ENCODE measurements at places on chromosomes 3 and 15.

- DNase-seq = no peak
Measured at GRCh38 chr3:94293793-94294195, 230.9 kb downstream of the NSUN3 start.

- DNase-seq = no peak
Measured at GRCh38 chr15:101135532-101136166, 116.2 kb downstream of the CHSY1 start.

DNA sequence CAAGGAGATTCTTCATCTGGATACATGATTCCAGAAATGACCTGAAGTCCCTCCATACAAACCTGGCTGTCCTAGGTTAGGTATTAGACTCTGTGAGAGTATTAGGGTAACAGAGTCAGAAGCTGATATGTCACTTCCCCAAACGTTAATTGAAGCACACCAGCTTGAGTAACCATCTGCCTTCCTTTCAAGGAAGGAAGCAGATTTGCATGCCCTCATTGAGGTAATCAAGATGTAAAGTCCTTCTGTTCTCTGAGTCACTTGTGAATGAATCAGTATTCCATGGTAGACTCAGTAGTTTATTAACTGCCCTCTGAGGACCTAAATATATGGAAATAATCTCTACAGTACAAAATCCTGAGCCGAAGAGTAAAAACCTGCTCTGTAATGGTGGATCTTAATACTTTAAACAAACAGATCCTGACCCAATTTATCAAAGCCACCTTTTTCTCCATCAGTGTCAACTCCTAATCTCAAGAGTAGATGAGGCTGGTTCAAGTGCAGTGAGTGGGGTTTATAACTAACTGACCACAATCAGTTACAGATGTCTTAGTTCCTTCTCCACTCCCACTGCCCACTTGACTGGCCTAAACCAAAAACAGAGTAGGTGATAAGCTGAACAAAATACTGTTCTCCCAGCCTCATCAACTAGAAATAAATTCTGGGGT, 246.2 kb upstream of the CHRM5 start:
- DNase-seq = no peak

DNA sequence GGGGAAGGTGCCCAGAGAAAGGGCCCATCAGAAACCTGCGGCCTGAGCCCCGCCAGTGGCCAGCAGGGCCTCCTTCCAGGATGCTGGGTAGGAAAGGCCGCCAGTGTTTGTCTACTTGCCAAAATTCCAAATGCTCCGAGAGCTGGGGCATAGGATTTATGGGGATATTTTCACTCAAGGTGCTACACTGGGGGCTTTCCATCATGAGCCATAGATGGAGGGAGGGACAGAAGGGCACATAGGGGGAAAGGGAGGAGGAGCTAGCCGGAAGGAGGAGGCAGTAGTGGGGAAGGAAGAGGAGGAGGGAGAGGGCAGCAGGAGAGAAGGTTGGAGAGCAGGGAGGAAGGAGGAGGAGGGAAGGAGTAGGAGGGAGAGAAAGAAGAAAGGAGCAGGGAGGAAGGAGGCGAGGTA, 494.7 kb upstream of the PROK2 start:
- DNase-seq = no peak

GRCh38 chr15:65571971-65572370, 39.0 kb downstream of the INTS14 start:
- DNase-seq = no peak

GRCh38 chr3:25673738-25674298, 9.1 kb upstream of the TOP2B start:
- no peak for DNase-seq

DNA sequence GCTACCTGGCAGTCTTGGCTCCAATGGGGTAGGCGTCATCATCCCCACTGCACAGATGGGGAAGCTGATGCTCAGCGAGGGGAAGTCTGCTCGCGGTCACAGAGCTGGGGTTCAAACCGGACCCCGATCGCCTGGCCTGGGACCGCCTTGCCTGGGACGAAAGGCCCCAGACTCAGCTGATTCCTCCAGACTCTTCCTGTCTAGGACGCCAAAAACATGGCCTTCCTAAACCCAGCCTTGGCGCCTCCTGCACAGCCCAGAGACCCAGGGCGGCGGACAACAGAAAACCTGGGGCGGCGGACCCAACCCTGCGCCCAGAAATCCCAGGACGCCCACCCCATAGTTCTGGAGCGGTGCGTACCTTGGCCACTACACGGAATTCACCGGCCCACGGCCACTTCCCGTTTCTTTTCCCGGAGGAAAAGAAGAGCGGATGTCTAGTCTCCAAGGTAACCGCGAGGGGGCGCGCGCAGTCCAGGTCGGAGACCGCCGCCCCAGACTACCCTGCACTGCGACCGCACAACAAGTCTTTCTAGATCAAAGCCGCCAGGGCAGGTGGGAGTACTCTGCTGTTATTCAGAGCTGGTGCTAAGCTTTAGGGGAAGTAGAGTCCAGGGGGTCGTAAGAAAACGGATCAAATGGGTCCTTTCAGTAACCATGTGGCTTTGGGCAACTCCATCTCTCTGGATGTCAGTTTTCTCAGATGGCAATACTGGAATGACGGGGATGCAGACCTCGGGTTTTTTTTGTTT, 4.9 kb upstream of the IL17RD start:
- peak; percentile 53 for DNase-seq

DNA sequence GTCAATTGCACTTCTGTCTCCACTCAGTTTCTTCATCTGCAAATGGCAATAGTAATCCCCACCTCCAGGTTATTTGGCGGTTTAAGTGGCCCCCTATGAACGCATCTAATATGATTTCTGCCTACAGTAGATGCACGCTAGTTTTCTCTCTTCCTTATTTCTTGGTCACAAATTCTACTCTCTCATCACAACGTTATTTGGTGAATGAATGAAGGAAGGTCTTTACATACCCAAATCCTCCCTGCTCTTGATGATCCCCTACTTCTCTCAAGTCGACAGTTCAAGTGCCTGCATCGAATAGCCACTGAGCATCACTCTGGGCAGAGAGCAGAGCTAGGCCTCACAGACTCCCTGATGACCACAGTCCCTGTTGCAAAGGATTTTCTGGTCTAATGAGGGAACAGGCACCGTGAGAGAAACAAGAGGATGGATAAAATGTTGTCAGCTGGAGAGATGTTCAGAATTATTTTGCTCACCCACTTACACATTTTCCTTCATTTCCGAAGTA, 181.2 kb upstream of the SMAD3 start:
- no peak for DNase-seq

DNA sequence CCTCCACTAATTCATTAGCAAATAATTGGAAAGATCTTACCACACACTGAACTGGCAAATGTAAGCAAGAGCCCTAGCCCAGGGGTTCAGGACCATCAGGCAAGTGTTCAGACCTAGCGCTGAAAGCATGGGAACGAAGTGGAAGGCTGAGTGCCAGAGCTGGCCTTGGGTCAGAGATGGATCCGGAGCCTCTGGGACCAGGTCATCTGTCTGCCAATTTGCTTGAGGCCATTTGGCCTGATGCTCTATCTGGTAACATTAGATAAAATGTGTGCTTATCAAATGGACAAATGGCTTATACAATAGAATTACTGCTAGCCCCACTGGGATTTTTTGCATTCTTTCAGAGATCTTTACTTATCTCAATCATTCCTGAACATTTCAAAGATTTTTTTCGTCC, 1.4 kb upstream of the TMC3 start:
- no peak for DNase-seq

- DNase-seq = no peak
Measured at GRCh38 chr15:58331560-58331912, 100.3 kb upstream of the LIPC start.

DNA sequence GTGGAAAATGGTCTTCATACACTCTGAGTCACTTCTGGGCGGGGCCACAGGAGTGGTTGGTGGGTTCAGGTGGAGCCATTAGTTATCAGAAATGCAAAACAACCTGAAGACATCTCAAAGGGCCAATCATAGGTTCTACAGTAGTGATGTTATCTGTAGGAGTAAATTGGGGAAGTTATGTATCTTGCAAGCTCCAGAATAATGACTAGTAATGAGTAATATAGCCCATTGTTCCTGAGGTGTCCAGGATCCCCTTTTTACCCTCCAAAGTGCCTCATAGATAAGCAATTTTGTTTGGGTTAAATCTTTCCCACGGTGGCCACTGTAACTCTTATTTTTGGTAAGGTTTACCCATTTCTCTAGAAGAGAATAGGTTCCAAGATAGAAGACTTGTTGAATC, 91.7 kb downstream of the PIK3R4 start:
- no peak for DNase-seq

DNA sequence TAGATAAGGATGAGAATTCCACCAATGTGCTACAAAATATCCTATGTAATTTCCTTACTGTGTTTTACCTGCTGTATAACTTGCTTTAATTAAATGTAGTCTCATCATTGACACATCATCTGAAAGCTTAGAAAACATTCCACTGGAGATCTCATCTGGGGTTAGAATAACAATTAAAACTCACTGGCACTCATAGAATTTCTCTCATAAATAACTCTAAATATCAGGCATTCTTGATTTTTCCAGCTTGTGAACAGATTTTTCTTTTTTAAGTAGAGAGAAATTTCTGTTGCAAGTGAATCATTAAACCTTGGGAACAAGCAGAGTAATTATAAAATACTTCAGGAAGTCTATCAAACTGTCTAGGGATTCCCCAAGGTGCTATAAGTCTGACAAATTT, 843.8 kb downstream of the NAALADL2 start:
- DNase-seq = no peak

- no peak for DNase-seq
Measured at GRCh38 chr3:116020495-116020894, 397.2 kb downstream of the GAP43 start.

DNA sequence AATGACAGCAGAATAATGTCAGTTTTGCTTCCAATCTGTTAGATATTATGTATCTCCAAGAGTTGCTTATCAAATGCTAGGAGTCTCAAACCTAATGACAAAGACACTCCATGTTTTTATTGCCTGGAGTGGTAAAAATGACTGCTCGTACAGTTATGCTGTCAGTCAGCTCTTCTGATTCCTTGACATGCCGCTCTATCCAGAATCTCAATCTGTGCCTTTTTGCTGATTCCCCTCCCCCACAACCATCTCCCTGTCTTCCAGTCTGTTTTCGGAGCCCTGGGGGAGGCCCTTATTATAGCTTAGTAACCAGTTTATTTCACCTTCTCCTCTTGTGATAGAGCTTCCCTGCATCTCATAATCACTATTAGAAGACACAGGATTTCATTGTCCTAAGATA, 2.6 kb downstream of the MKRN2 start:
- DNase-seq = no peak

DNA sequence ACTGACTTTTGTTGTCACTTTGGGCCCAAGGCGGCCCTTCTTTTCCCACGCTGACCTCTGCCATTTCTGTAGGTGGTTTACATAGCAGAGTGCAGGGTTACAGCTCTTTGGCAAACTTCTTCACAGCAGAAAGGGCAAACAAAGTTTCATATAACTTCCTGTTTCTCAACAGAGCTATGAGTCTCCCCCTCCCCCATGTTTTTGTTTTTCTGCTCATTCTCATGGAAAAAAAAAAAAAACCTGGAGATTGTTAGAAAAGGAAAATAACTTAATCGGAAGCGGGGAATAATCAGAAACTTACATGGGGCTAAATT, 342.0 kb upstream of the NR2F2 start:
- DNase-seq = no peak

DNA sequence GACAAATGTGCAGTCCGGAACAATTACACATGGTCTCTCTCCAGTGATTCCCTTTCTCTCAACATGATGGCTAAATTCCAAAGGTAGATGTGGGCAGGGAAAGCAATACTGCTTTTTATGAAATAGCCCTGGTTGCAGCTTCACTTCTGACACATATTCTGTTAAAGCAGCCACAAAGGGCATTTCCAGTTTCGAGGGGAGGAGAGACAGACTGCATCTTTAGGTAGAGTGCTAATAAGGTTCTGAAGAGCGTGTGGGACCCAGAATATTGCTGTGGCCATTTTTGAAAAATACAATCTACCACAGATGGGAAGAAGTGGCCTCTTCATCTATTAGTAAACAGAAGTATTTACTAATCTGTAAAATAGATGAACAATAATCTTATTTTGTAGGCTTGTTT, 139.3 kb upstream of the PEX5L start:
- no peak for DNase-seq
